ENCODE measurements at places on chromosomes 6 and 20. TPM values are rescaled to one million over a fixed set of nuclear protein-coding genes. Genes with fewer than 3 reads are reported as not detected.

Gene FHL5
- 1.5 TPM for total RNA-seq

Gene GRM1
- total RNA-seq, result 0.10 TPM

Gene SAPCD1
- 3.9 TPM for total RNA-seq

Gene VSTM2L
- total RNA-seq, result 4.1 TPM

Gene BPIFA1
- not detected for total RNA-seq

Gene FLOT1
- total RNA-seq, result 32.6 TPM

Gene ZSWIM1
- 4.0 TPM for total RNA-seq

Gene LIN28B
- total RNA-seq, result 0.20 TPM
